Mucosa of gallbladder (tissue), 1 donor: ENCODE measurements at places on chromosomes 16 and 17. TPM values are rescaled to one million over a fixed set of nuclear protein-coding genes. Genes with fewer than 3 reads are reported as not detected.

Gene SLC5A2
- total RNA-seq: 3.7 TPM

DNA sequence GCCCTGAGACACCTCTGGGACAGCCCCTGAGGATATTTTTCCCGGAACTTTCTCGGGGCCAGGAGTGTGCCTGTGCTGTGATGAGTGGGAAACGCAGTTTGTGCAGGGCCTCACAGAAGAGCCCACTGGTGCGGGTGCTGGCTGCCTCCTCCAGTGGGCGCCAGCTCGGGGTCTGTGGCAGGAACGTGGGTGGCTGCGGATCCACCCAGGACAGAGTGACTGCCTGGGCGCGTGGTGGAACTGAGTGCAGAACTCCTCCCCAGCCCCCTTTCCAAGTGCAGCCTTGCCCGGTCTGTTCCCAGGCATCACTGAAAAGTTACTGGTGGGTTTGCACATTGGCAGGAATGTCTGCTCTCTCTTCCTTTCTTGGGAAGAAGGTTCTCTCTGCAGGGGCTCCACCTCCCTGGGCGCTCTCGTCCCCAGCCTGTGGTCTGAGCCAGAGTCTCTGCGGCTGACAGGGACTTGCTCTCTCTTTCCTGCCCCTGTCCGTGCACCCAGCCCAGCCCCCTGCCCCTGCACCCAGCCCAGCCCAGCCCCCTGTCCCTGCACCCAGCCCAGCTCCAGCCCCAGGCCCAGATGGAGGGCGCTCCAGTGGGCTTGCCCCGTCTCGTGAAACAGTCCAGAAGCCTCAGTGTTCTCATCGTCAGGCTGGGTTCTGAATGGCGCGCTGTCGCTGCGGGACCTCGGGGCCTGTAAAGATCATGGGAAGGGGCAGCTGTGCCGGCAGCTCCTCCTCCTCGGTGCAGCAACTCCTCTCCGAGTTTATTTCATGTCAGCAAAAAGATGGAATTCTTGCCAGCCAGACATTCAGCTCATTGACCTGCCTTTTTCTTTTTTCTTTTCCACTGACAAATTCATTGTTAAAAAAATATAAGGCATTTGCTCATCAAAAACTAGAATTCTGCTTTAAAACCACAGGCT lies 117.5 kb downstream of the BANP start:
- DNase-seq: no peak

Gene PLXDC1
- total RNA-seq: 21.2 TPM

DNA sequence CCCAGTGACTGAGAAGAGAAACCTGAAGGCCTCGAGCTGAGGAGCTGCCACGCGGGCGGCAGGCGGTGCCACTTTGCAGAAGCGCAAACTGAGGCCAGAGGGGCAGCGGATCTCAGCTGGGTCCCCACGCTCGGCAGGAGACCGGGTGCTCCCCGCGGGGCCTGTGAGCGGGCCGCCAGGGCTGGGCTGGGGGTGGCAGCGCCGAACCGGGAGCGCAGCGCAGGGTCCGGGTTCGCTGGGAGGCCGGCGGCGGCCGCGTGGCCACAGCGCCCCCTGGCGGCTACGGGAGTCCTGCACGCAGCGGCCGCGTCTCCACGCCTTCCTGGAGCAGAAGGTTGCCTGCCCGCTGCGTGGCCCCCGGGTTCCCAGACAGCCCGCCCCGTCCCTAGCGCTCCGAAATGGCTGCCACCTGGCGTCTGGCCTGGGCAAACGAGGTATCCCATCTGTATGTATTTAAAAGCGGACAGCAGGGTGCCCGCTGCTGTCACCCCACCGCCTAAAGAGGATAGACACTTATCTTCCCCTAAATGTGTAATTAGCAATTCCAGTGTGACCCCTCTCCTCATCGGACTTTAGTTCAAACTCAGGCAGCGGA lies 96.1 kb upstream of the CDH5 start:
- peak; percentile 58 for DNase-seq

Gene PLEKHH3
- total RNA-seq: 36.1 TPM

Gene CDH8
- total RNA-seq: 0.43 TPM

Gene CD19
- total RNA-seq: 1.4 TPM

DNA sequence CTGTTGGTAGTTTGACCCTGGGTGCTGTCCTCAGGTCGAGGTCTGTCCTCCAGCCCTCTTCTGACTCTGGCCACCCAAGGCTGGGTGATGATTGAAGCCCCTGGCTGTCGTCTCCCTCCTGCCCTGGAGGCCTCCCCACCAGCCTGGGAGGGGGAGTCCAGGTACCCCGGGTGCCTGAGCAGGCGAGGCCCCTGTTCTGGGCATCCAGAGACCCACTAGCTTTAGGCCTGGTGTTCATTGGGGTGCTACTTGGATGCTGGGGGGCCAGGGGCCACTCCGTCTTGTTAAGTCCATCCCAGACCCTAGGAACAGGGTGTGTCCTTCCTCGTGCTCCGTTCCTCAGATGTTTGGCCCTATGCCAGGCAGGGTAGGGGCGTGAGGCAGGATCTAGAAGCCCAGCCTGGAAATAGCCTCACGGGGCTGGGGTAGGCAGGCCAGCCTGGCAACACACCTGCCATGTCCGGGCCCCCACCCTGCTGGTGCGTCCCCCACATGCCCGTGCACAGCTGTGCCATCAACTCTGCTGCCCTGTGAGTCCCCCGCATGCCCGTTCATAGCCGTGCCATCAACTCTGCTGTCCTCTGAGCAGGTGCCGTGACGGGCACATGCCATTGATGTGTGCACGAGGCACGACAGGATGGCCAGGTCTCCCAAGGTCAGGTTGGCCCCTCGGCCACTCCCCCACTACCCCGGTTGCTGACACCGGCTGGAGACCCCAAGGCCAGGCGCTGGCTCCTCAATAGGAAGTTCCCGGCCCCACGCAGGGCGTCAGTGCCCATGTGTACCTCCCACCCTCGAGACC lies 36.9 kb downstream of the GINS2 start:
- DNase-seq: no peak

Gene SMIM5
- 15.5 TPM for total RNA-seq

- DNase-seq: no peak
Observed at GRCh38 chr16:79811541-79811940, 211.0 kb upstream of the MAF start.

Gene OR1A1
- total RNA-seq: not detected

GRCh38 chr17:56545106-56545505 lies 48.4 kb upstream of the NOG start:
- DNase-seq: no peak

GRCh38 chr17:19724501-19725420 lies 8.4 kb upstream of the SLC47A2 start:
- peak; percentile 78 for DNase-seq

DNA sequence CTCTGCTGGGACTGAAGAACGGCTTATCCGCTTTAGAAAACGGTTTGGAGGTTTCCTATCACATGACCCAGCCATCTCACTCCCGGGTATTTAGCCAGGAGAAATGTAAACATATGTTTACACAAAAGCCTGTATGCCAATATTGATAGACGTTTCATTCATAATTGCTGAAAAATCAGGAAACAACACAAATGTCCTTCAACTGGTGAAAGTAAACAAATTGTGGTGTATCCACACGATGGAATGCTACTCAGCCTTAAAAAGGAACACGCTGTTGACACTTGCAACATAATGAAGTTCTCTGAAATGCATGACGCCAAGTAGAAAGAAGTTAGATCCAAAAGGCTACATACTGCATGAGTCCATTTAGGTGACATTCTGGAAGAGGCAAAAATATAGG lies 157.6 kb downstream of the SLC39A11 start:
- no peak for DNase-seq

Gene SLC16A3
- 95.7 TPM for total RNA-seq

DNA sequence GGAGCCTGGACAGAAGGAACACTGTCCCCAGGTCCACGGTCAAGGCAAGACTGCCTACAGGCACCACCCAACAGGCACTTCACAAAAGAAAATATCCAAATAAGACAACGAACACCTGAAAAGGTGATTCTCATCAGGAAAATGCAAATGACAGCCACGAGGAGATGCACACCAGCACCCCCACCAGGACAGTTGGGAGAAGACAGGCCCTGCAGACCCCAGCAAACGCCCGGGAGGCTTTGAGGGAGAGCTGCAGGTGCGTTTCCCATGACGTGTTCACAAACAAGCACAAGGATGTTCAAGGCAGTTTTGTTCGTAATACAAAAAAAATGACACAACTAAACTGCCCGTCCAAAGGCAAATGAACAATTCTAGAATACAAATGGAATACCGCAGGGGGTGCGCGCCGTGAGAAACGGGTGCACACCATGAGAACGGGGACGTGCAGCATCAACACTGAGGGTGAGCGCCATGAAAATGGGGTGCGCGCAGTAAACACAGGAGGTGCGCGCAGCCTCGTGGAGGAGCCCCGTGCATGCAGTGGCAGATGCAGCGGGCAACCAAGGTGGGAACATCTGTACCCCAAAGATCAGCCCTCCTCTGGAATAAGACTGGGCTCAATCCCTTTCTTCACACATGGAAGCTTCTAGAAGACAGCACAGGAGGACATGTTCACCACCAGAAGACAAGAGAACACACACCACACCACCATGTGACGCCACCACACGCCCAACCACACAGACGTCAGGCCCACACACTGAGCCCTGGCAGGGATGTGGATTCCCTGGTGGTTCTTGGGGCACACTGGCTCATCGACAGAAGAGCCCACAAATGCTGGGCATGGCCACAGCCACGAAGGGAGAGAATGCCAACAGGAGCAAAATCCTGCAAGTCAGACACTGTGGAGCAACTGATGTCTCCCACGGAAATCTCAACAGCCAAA lies 91.2 kb downstream of the ZNF778 start:
- DNase-seq: no peak

DNA sequence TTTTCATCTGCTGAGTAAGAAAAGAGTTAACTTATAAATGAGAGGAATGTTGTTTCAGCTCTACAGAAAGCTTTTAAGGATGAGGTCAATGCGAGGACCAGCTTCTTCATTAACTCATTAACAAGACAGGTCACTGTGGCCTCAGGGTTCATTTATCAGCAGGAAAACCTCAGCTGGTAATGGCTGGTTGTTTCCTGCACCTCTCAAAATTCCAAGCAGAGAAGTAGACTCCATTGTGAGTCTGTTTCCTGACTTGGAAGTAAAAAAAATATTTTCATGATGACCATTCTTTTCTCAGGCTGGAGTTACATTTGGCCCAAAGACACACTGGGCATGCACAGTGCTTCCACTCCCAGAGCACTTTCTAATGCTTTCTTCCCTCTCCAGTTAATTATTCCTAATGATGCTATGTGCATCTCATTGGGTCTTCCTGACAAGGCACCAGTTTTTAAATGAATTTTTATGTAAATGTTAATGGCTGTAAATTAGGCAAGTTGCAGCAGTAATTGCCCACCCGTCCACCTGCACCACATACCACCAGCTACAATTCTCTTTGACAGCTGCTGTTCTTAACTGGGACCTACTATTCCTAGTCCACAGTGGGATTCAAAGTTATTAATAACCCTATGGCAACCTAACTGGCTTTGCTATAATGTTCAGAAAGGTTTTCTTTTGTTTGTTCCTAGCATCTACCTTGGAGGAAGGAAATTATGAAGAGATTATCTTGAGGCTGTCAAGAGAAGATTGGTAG lies 89.5 kb upstream of the BCAR1 start:
- DNase-seq: peak; percentile 31

Gene MBTD1
- 17.1 TPM for total RNA-seq

GRCh38 chr16:48507391-48507790 lies 102.6 kb downstream of the N4BP1 start:
- no peak for DNase-seq

DNA sequence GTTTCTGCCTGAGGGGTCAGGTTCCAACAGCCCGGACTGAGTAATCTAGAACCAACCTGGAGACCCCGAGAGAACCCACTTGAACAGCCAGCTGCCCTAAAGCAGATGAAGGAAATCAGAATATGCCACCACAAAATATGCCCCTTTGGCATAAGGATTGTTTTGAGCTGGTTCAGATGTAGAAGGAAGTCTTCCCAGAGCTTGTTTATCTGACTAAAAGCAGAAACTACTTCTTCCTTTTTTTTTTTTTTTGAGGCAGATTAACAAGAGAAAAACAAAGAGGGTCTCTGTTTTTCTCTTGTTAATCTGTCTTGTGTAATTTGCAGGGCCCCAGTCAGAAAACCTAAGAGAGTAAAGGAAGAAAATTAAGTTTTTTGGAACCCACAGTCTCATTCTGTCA lies 53.0 kb downstream of the PECAM1 start:
- DNase-seq: no peak

DNA sequence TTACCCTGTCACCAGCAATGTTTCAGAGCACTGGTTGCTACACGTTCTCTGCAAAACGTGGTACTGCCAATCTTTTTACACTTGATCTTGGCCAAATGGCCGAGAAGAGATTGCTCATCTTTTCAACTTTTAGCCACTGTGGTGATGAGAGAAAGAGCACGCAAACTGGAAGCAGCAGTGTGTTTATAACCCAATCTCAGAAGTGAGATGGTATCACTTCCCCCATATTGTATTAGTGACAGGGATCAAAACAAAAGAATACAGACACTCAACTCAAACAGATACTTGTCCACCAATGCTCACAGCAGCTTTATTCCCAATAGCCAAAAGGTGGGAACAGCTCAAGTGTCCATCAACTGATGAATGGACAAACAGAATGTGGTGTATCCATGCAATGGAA lies 72.1 kb upstream of the FA2H start:
- no peak for DNase-seq

Gene CES3
- total RNA-seq: 5.2 TPM

GRCh38 chr17:7992516-7992915 lies 9.9 kb upstream of the GUCY2D start:
- no peak for DNase-seq

DNA sequence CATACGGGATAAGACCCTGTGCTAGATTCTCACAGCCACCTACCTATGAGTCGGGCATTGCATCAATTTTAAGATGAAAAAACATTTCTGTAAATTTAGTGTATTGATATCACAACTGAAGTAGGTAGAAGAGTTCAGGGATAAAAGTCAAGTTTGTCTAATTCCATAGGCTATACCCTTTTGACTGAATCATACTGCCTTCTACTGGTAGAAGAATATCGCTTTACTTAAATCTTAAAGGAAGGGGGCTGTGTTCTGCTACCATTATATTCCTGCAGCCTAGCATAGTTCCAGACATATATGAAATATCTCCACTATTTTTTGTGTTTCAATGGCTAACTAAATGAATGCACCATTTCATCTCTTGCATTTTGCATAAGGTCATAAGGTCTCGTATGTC lies 1128.6 kb downstream of the CDH8 start:
- no peak for DNase-seq

GRCh38 chr16:50314665-50315064 lies 48.3 kb downstream of the ADCY7 start:
- DNase-seq: no peak

Gene SLC16A5
- total RNA-seq: 19.9 TPM

DNA sequence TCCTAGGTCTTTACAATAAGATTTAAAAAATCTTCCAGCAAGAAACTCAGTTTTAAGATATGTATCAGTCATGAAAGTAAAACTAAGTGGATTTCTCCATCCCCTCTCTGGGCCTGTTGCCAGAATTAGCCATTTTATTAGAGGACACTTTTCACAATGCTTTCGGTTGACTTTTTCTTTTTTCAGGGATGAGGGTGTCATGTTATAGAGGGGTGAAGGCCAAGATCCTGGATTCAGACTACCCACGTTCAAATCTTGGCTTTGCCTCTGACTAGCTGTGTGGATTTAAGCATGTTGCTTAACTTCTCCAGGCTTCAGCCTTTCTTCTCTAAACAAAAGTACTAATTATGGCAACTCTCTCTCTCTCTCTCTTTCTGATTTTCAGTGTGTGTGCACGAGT lies 111.7 kb upstream of the COX10 start:
- no peak for DNase-seq

Gene CCL11
- 1.7 TPM for total RNA-seq
